ENCODE measurements at places on chromosomes 3 and 15. TPM values are rescaled to one million over a fixed set of nuclear protein-coding genes. Genes with fewer than 3 reads are reported as not detected.

DNA sequence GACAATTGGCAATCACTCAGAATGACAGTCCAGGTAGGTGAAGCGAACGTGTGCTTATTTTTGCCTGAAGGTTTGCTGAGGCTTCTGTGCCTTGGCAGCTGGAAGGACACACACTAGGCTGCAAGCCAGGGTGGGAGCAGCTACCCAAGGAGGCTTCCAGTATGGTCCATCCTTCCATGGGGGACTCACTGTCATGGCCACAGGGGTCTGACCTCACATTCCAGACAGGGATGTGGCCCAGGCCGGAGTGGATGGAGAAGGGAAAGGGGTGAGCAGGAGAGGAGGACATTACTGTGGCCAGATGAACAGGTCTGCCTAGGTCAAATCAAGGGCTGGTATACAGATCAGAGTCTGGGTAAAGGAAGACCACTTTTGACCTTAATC, 247.7 kb downstream of the ADAMTS17 start:
- DNase-seq: no peak
- no peaks in the 10 kb centered on the region for H3K4me1 ChIP-seq
- no peaks in the 10 kb centered on the region for H3K36me3 ChIP-seq
- H3K27ac ChIP-seq: no peak overlapping the region
- no peaks in the 10 kb centered on the region for H3K27me3 ChIP-seq

DNA sequence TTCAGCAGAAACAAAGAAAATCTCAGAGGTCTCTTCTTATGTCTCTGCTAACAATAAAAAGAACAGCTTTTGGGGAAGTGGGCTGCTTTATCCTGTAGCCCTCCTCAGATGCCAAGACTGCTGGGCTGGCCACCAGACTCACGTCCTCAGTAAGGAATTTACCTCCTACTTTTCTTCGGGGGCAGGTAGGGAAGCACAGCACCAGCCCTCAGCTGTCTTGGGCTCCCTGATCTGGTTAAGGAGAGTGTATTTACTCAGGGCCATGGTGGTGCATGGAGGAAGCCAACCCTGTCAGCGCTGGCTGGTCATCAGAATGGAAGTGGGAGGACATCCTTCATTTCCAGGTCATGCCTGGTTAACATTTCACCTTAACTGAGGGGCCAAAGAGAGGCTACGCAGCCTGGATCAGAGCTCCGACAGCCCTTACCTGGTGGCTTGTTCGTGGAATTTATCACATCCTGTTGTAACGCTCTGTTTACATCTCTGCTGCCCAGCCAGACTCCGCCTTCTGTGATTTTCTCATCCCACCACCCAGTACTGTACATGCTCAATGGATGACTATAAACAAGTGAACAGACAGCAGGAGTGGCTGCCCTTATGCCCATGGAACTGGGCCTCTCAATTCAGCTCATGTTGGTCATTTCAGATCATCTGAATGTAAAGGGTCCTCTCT, 108.3 kb downstream of the IGF2BP2 start:
- DNase-seq: no peak
- peaks cover 13% of the 10 kb centered on the region for H3K27me3 ChIP-seq
- H3K4me3 ChIP-seq: no peak overlapping the region
- H3K4me1 ChIP-seq: no peaks in the 10 kb centered on the region

DNA sequence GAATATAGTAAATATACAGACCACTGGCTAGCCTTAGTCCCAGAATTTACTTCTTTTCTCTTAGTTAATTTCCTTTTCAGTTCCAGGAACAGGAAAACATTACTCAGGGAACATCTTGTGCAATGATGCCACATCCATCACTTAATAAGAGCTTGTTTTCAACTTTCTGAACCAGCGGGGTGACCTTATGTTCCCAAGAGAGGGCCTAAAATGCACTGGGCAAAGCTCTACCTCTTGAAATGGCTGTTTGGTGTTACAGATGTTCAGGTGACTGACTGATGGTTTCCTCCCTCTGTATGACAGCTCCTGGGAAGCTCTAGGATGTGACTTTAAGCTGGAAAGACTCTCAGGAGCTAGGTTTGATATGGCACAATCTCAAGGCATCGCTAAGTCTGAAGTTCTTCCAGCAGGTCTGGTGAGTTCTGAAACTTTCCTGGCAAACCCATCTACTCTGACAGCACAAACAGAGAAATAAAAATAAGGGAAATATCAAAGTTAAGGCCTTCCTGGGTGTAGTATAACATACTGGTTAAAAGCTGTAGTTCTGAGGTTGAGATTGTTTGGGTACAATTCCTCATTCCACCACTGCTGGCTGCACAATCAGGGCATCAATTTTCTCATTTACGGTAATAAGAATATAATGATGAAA, 98.6 kb downstream of the ZIC1 start:
- no peak overlapping the region for H3K4me3 ChIP-seq
- DNase-seq: no peak
- no peaks in the 10 kb centered on the region for H3K4me1 ChIP-seq
- H3K27ac ChIP-seq: no peak overlapping the region
- no peaks in the 10 kb centered on the region for H3K36me3 ChIP-seq

- no peak for DNase-seq
- no peaks in the 10 kb centered on the region for H3K4me1 ChIP-seq
- no peak overlapping the region for H3K4me3 ChIP-seq
- H3K36me3 ChIP-seq: peaks cover 12% of the 10 kb centered on the region
- no peak overlapping the region for H3K27ac ChIP-seq
- no peaks in the 10 kb centered on the region for H3K27me3 ChIP-seq
Measured at GRCh38 chr3:122739172-122739571, 54.5 kb downstream of the HSPBAP1 start.

DNA sequence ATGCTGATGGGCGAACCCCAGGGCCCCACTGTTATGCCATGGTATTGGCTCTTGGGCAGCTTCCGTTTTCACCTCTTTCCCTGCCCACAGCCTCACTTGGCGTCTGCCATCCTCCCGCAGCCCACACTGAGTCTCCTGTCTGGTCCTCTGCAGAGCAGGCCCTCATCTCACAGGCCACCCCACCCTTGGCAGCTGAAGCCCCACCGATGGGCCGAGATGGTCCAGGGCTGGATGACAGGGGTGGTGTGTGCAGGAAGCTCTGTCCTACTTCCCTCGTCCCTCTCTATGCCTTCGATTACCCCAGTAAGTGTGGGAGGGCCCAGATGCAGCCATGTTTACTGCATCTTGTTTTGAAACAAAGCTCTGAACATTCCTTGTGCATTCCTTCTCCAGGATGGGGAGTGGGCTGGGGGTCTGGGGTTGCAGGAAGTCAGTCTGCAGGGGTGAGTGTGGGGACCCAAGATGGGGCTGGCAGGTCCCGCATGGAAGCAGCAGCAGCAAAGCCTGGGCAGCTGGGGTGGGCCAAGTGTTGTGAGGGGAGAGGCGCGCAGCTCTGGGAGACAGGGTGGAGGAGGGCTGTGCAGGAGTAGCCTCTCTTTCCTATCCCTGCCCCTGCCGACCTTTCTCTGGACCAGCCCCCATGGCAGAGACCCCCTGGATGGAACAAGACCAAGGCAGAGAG, 20.9 kb downstream of the TBC1D21 start:
- no peak overlapping the region for H3K4me3 ChIP-seq
- peaks cover 2% of the 10 kb centered on the region for H3K4me1 ChIP-seq
- H3K27me3 ChIP-seq: no peaks in the 10 kb centered on the region
- H3K27ac ChIP-seq: no peak overlapping the region
- DNase-seq: no peak
- H3K36me3 ChIP-seq: no peaks in the 10 kb centered on the region

GRCh38 chr3:112931736-112932521, 43.0 kb downstream of the CD200R1 start:
- DNase-seq: no peak
- H3K36me3 ChIP-seq: no peaks in the 10 kb centered on the region
- H3K4me1 ChIP-seq: peaks cover 17% of the 10 kb centered on the region
- no peak overlapping the region for H3K27ac ChIP-seq
- H3K4me3 ChIP-seq: no peak overlapping the region
- H3K27me3 ChIP-seq: no peaks in the 10 kb centered on the region

The TRAT1 gene
- 98.7 TPM for total RNA-seq

The ZMYND10 gene
- 1.2 TPM for total RNA-seq

The SERINC4 gene
- total RNA-seq: not detected
